ENCODE measurements at places on chromosomes 13 and 19.

DNA sequence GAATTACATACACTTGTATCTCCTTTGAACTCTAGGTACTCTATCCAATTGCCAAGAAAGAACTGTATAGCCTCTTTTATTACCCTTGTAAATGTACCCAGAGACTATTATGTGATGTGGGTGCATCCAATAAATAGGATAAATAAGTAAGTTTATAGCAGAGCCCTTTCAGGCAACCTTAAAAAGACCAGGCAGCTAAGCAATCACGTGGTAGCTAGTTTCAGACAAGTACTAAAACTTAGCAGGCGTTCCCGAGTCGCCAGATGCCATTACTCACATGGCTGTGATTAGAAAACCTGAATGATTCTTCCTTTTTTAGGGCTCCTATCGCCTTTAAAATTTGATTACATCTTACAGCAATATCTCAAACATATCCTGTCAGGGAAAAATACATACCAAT is 1303.0 kb downstream of the EFNB2 start:
- DNase-seq: no peak

GRCh38 chr13:31377946-31378345 is 178.2 kb downstream of the B3GLCT start:
- no peak for DNase-seq

DNA sequence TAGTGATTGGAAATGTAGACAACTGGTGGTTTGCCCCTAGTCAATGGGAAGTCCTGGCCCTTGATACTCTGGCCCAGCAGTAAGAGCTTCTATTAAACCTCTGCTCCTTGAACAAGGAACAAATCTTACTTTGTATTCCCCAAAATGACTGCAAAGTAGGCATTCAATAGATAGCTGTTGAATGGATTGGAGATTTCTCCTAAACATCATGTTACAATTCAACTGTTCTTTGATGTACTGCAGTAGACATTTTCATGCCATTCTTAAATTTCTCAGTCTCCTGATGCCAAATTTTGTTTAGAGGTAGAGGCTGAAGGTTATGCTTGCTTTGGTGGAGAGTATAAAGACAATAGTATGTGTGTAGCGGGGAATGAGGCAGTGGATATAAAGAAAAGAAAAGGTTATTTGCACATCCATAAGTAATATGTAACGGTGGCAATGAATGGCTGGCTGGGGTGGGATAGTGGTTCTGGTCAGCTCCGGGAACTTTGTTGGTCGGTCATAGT is 12.8 kb downstream of the MIR17HG start:
- DNase-seq: no peak

- no peak for DNase-seq
Measured at GRCh38 chr13:33832872-33833271, 14.9 kb downstream of the RFC3 start.

DNA sequence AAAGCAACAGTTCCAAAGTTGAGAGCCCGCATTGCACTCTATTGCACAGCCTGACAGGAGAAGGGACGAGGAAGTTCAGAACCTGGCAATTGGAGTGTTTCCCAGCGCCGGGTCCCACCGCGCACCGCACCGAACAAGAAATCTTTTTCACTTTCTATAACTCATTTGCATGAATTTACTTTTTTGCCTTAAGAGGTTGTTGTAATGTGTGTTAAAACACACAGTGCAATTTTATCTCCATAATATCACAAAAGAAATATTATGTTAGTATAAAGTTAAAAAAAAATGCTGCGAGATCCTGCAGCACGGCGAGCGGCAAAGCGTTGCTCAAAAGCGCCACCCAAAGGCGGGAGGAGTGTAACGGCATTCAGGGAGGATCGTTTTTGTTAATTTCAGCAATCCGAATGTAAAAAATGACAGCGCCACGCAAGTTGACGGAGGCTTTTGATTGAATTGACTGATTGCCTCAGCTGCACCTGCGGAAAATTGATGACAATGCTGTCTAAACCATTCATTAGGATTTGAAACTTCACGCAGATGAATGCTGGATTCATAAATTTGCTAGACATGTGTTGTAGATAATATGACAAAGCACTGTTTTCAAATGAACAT is 303.6 kb upstream of the ZNF507 start:
- DNase-seq: no peak

DNA sequence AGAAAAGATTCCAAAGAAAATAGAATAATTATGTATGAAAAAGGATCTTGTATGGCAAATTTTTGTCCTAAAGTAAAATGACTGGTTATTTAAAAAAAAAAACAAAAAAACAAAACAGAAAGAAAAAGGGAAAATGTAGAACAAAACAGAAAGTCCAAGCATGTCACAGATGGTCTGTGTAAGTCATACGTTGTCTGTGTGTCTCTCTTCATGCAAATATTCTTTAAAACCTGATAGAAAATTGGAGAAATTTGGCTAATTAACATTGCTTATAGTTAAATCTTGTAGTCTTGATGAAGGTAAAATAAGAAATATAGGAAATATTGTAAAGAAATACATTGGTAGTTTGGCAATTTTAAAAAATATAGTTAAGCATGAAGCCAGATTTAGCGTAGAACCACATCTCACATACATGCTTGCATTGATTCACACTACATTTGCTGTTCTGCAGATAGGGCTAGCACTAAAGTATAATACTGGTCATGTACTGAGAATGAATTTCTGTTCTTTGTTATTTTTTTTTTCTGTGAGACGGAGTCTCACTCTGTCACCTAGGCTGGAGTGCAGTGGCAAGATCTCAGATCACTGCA is 58.4 kb downstream of the SPRYD7 start:
- no peak for DNase-seq

GRCh38 chr13:94700051-94700535 is 12.3 kb downstream of the SOX21 start:
- no peak for DNase-seq

GRCh38 chr13:95471960-95472359 is 80.6 kb upstream of the CLDN10 start:
- DNase-seq: no peak

DNA sequence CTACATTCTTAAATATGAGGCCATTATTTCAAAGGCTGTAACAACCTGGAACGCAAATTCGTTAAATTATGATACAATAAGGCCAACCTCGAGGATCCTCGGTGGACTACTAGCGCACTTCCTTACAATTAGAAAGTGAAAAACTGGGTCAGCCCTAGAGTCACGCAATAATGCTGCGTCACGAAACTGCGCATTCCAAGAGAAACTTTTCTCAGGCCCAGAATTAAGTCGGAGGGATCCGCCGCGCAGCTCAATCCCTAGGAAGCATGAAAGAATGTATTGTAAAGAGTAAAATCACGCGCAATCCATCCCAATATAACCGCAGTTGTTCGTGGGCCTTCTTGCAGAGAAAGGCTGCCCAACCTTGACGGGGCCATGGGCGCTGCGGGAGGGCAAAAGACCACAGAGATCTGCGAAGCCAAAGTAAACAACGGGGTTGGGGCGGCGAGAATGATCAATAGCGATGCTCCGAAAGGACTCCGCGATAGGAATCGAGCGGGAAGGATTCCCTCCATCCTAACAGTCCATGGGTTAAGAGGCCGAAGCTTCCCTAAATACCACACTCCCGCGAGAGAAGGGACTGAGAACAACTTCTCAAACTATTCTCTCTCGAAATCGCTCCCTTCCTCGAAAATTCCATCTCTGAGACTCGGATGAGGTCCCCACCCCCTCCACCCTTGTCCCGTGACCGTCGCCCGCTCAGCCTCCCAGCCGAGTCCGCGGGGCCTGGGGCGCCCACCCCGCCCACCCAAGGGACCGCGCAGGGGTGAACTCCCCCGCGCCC is 564 bp downstream of the SPART start:
- DNase-seq: no peak

GRCh38 chr13:71605744-71606143 is 261.3 kb downstream of the DACH1 start:
- no peak for DNase-seq

DNA sequence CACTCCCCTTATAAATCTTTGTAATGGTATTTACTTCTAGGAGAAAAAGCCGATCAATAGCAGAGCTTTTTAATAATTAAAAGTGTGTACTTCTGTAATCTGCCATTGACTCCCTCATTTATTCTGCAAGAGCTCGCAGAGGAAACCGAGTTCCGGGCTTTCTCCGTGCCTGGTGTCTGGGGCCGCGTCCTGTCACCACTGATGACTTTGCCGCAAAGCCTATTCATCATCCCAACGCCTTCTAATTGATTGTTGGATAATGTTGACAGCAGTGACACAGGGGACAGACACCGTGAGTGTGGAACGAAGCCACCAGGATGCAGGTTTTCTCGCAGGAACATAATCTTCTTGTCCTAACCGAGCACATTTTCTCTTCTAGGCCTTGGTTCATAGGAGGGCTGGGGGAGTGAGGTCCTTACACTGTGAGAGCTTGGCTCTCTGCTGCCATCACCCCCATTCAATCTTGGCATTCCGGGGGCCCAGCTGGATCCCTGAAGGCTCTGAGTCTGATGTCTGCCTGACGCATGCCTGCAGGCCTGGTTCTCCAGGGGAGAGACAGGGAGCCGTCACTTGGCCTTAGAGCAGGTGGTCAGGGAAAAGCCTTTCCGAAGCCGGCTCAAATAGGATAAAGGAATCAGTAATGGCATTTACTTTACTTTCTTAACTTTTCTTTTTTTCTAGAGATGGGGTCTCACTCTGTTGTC is 110.3 kb downstream of the KDM4B start:
- DNase-seq: no peak

GRCh38 chr13:99406799-99407201 is 94.5 kb upstream of the TM9SF2 start:
- no peak for DNase-seq

DNA sequence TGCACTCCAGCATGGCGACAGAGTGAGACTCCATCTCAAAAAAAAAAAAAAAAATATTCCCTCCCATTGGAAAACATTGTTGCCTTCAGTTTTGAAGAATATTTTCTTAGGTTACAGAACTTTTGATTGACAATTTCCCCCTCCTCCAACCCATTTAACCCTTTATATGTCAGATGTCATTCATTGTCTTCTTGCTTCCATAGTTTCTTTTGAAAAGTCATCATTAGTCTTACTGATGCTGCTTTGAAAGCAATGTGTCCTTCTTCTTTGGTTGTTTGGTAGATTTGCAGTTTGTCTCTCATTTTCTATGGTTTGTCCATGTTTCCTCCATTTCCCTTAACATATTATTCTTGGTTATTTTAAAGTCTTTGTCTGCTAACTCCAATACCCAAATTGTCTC is 25.4 kb downstream of the ZNF558 start:
- no peak for DNase-seq

DNA sequence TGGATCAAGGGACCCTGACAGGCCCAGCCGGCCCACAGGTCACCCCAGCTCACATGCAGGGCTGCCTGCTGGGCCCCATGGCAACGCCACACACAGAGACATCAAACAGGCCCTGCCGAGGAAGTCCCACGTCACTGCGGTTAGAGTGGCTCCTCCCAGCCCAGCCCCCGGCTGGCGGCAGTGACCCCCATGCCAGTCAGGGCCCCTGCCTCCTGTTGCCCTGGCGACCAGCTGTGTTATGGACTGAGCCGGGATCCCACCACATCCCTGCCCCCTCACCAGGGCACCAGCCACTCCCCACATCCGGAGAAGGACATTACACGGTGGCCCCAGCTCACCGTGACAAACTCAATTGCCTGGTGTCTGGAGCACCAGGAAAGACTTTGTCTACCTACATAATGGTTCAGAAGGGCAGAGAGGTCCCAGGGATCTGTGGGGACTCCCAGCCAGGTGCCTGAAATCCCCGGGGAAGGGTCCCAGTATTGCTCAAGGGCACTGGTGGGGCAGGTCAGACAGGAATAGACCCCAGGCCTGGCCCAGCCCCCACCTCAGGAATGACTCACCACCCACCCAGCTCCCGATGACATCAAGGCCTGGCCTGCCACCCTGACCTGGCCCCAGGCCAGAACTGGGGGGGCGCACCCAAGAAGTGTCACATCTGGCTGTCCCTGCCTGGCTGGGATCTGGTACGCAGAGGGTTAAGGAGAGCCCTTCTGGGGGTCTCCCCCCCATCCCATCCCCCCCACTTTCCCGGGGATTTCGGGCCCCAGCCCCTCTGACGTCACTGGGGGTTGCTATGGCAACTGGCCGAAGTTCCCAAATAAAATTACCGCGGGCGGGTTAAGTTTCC is 30.2 kb upstream of the NANOS3 start:
- DNase-seq: peak; percentile 85

GRCh38 chr13:23753458-23753857 is 135.7 kb downstream of the MIPEP start:
- no peak for DNase-seq

DNA sequence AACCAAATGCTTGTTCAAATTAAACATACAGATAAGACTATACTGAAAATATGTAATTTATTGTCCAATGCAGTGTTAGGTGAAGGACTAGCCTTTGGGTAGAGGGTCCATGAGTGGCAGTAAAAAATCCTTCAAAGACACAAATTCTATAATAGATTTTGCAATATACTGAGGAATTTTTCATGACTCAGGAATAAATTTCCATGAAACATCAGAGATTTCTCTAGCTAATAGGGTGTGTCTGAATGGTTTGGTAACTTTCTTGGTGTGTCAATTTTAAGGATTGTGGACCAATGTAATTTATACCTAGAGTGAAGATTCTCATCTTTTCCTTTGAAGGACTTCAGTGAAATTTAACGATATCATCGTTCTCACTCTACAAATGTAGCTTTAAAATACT is 546.7 kb downstream of the SLITRK5 start:
- no peak for DNase-seq

DNA sequence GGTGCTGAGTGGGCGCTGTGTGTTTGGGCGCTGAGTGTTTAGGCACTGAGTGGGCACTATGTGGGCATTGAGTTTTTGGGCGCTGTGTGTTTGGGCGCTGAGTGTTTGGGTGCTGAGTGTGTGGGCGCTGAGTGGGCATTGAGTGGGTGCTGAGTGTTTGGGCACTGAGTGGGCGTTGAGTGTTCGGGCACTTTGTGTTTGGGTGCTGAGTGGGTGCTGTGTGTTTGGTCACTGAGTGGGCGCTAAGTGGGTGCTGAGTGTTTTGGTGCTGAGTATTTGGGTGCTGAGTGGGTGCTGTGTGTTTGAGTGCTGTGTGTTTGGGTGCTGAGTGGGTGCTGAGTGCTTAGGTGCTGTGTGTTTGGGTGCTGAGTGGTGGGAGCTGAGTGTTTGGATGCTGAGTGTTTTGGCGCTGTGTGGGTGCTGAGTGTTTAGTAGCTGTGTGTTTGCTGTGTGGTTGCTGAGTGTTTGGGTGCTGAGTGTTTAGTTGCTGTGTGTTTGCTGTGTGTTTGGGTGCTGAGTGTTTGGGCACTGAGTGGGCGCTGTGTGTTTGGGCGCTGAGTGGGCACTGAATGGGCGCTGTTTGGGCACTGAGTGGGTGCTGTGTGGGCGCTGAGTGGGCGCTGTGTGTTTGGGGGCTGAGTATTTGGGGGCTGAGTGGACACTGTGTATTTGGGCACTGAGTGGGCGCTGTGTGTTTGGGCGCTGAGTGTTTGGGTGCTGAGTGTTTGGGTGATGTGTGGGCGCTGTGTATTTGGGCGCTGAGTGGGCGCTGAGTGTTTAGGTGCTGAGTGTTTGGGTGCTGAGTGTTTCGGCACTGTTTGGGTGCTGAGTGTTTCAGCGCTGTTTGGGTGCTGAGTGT is 47.2 kb upstream of the F7 start:
- no peak for DNase-seq

Measured in NCI-H1105 treated with DMSO at 0.1 percent for 48 hours (cell line).